Frontal cortex (tissue), 4 donors: ENCODE measurements at places on chromosomes 3 and 15. TPM values are rescaled to one million over a fixed set of nuclear protein-coding genes. Genes with fewer than 3 reads are reported as not detected.

INKA1 gene
- 14.3 TPM for total RNA-seq

GTF2E1 gene
- 24.9 TPM for total RNA-seq

DCLK3 gene
- total RNA-seq, result 7.7 TPM

DNA sequence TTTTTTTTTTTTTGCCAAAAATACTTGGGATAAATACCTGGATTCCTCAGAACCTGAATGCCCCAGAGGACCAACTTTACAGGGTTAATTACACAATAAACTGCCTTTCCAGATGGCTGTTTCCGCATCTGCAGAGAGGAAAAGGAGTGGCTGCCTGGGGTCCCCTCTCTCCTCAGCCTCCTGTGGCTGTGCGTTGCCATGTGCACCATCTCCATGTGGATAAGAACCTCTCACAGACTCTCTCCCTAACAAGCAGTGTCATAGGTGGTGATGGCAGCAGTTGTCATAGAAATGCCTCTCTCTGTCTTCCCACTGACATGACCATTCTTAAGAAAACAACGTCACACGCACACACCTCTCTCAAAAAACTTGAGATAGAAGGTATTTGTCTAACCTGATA is 179.4 kb downstream of the RPLP1 start:
- DNase-seq, result no peak

DNA sequence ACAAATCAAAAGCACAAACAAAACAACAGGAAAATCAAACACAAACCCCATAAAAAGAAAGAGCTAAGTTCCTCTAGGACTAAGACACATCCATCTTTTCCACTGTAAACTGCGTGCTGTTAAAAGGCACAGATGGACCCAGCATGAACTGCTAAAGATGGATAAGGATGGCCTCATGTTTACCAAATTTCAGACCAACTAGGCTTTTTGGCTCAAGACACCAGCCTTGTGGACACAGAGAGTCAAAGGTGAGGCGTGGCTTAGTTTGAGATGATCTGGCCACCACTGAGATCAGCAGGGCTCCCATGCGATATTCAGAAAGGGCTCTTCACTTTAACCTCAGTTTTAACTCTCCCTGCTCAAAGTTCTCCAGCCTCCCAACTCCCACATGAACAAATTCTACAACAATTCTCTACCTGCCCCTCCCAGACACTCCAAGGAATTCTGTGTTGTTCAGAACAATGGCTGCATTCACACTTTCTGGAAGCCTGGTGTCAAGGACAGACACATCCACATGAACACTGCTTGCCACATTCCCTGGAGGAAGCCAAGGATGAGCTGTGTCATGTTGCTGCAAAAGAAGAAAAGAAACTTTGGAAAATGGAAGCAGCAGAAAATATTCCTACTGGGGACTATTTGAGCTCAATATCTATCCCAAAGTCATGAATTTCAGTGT is 198.4 kb upstream of the LRRN1 start:
- DNase-seq, result no peak

GRCh38 chr3:167733961-167734497 is 663 bp downstream of the PDCD10 start:
- no peak for DNase-seq

GRCh38 chr3:23219552-23219951 is 16.4 kb downstream of the UBE2E2 start:
- no peak for DNase-seq

DNA sequence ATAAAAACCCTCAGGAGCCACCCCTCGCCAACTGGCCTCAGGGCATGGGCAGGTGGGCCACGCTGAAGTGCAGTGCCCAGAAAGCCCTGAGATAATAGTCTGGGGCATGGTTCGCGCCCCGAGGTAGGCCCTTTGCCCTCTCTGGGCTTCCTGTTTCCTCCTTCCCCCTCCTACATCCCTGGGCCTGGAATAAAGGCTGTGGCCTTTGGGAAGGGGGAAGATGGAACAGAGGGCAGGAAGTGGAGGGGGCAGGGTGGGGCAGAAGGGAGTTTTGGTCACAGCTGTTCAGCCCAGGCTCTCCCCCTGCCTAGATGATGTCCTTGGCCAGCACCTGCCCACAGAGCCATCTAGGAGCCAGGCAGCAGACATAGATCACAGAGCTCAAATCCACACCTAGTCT is 11.3 kb downstream of the CSRNP1 start:
- DNase-seq, result no peak

GRCh38 chr3:169699070-169699469 is 35.6 kb upstream of the MECOM start:
- DNase-seq, result no peak

DNA sequence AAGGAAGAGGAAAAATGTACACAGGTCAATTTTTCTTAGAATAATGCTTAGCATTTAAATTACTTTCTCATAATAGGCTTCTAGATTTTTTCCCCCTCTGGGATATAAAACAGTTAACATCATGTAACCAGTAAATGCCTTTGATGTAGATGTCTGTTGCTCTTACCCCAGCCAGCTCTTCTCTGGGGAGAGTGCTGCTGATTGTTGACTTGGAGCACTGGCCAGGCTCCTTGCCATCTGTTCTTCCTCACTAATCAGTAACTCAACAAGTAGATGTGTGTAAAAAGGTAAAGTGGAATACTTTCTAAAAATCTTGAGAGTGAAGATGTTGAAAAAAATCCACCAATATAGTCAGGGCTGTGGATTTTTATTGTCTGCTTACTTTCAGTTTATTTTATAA is 42.2 kb downstream of the RIOX2 start:
- DNase-seq, result no peak

DNA sequence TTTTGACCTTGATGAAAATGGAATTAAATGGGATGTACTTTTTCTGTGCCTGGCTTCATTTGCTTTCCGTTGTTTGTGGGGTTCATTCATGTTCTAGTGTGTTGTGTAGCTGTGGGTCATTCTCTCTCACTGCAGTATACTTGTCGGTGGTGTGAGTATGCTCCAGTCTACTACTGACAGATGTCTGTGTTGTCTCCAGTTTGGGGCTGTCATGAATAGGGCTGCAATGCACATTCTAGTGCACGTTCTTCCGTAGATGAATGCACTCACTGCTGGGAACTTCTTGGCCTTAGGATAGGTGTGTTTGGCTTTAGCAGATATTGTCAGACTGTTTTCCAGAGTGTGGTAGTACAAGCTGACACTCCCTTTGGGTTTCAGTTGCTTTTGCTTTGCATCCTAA is 1.7 kb upstream of the SLC6A20 start:
- DNase-seq, result no peak

GRCh38 chr15:38788918-38789317 is 224.3 kb upstream of the RASGRP1 start:
- DNase-seq, result no peak

DNA sequence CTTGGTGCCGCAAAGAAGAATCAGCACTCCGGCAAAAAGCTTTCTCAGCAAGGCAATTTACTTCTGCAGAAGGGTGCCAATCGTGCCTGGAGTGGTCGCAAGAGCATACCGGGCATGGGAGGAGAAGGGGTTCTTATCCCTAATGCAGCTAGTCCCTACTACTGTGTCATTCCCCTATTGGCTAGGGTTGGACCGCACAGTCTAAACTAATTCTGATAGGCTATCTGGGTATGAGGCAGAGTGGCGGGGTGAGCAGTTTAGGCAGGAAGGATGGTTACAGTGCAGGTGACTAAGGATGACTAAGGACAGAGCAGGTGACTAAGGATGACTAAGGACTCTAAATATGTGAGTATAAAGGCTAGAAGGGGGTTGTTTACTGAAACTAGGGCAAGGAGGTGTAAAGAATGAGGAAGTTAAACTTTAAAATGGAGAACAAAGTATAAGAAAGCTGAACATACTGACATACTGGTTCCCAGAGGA is 52.9 kb downstream of the PGBD4 start:
- DNase-seq, result no peak

GRCh38 chr3:24525557-24525956 is 30.9 kb upstream of the THRB start:
- no peak for DNase-seq
